ENCODE measurements at places on chromosomes 7 and 10.

DNA sequence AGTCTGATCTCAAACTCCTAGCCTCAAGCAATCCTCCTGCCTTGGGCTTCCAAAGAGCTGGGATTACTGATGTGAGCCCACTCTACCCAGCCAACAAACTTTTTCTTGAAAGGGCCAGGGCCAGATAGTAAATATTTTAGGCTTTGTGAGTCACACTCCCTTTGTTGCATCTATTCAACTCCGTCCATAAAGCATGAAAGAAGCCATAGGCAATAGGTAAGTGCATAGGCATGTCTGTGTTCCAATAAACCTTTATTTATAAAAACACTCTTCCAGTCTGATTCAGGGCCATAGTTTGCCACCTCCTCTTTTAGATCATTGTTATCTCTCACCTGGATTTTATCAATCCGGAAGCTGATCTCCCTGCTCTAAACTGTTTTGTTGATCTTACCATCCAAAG, 105.6 kb upstream of the BMPER start:
- no peak for DNase-seq

DNA sequence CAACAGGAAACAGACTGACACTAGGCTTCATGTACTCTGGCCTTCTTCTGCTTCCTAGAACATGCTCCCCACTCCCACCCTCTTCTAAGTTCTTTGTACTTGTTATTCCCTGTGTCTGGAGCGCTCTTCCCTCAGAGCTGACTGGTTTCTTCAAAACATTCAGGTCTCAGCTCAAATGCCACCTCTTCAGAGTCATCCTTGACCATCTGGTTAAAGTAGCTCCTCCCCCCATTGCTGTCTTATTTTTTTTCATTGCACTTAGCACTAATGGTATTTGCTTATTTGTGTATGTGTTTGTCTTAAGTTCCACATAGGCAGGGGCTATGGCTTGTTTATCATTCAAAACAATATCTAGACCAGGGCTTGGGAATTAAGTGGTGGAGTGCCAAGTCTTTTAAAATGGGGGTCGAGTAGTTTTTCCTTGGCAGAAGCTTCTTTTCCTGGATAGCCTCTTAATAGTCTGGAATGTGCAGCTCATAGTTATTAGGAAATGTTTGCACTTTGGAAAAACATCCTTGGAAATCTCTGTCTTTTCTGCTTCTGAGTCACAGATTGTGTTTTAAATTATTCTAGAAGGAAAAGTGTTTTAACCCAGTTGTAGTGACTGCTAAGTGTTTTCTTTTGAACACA, 60.0 kb downstream of the RALA start:
- no peak for DNase-seq

DNA sequence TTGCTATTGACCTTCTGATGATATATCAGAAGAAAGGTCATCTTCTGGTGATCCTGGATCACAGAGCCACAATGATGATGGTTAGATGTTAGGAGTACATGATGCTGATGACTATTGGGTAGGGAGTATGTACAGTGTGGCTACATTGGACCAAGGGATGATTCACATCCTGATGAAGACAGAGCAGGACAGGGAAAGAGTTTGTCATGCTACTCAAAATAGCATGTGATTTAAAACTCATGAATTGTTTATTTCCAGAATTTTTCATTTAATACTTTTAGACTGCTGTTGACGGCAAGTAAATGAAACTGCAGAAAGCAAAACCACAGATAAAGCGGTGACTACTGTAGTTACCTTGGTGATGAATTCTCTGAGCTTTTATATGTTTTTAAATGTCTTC, 397.3 kb downstream of the PPP1R3A start:
- DNase-seq: no peak

DNA sequence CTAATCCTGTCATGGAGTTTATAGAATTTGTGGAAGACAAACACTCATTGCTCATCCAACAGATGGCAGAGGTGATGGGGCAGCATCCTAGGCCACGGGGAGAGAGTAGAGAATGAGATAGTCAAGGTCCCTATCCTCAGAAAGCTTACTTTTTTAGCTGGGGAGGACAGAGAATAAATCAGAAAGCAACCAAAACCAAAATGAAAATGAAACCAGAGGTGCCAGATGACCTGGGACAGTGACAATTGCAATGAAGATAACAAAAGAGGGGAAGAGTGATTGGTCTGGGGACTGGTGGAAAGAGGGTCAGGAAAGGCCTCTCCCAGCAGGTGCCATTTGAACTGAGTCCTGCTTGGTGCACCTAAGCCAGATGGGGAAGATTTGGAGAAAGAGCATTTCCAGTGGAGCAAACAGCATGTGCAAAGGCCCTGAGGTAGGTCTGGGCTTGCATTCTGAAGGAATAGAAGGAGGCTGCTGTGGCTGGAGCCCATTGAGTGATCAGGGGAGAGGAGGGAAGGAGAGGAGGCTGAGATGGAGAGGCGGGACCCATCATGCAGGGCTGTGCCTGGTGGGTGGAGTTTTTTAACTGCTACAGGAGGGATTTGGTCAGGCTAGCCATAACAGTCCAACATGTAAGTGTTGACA, 164.1 kb downstream of the RPS24 start:
- no peak for DNase-seq

- no peak for DNase-seq
These were observed 46.4 kb upstream of the PARD3 start for GRCh38 chr10:34861293-34862021.

GRCh38 chr10:49109669-49110340, 5.5 kb downstream of the VSTM4 start:
- no peak for DNase-seq

DNA sequence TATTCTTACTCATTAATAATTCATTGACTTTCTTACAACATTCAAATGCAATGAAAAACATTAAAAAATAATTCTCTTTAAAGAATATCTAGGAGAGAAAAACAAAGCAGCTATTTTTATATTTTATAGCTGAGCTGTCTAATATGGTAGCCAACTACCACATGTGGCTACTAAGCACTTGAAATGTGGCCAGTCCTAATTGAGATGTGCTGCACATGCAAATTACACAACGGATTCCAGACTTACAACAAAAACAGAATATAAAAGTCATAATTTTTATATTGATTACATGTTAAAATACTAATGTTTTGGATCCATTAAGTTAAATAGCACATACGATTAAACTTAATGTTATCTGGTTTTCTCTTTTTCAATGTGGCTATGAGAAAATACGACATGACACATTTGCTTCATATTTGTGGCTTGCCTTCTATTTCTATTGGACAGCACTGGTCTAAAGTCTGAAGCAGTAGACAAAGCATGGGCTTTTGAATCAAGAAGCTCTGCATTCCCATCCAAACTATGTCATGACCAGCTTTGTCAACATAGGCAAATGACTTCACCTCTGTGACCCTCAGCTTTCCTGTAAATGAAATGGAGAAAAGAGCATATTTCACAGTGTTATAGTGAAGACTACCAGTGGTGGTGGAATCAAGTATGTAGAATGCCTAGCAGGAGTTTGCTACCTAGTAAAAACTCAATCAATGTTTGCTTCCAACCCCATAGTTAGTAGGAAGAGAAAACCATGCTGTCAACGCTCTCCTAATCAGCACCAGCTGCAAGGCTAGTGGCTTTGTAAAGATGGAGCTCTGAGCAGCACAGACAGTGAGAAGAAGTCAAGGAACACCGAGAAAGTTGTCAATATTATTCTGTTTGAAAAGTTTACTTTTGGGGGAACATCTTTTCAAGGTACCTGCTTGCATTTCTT, 37.1 kb upstream of the GDF10 start:
- no peak for DNase-seq

- DNase-seq: no peak
These were observed 743.0 kb downstream of the NRG3 start for GRCh38 chr10:82618007-82618406.

DNA sequence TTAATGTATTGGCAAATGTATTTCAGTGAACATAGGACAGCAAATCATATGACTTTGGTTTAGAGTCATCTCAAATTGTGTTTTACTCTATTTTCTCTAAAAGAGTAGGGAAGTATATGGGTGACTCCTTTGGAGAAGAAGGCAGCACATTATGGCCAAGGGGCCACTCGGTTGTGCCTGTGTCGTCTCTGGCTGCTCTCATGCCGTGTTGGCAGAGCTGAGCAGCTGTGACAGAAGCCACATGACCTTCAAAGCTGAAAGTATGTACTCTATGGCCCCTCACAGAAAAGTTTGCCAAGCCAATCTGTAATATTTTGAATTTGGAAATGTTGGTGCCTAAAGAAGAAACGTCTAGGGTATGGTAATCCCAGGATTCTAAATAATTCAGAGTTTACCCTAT, 47.5 kb downstream of the TASOR2 start:
- no peak for DNase-seq

GRCh38 chr7:53504914-53505313, 469.5 kb downstream of the POM121L12 start:
- no peak for DNase-seq

DNA sequence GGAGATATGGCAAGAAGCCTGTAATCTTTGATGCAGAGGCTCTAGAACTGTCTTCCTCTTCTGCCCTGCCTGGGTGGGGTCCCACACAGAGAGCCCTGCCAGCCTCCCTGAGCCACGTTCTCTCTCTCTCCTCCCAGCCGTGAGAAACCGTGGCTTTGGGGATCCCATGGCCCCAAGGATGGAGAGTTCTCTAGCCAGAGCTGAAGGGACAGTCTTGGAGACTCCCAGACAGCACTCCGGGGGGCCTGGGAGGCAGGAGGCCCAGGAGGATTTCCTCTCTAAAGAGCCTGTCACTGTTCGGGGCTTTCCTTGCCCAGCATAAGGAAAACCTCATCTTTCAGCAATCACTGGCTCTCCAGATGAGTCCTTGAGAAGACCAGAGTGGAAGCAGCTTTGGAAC, 227.1 kb downstream of the ARHGAP12 start:
- DNase-seq: no peak

GRCh38 chr7:33677556-33677955, 227.8 kb upstream of the BMPER start:
- no peak for DNase-seq

DNA sequence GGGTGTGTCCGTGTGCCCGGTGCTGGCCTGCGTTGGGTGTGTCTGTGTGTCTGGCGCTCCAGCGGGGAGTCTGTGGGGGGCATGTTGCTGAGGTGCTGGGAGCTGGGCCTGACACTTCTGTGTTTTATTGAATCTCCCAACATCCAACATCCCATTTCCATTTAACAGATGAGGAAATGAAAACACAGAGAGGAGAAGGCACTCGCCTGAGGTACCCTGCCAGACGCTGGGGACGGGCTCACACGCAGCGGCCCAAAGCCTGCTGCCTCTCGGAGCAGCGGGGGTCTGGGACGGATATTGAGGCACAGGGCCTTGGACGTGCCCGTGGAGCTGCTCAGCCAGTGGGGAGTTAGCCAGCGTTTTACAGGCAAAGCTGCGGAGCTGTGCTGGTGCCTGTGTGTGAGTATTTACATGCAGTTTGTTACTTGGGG, 133.9 kb downstream of the DNAJB6 start:
- DNase-seq: no peak

- no peak for DNase-seq
These were observed 1024.8 kb downstream of the LRMDA start for GRCh38 chr10:76456197-76456596.

DNA sequence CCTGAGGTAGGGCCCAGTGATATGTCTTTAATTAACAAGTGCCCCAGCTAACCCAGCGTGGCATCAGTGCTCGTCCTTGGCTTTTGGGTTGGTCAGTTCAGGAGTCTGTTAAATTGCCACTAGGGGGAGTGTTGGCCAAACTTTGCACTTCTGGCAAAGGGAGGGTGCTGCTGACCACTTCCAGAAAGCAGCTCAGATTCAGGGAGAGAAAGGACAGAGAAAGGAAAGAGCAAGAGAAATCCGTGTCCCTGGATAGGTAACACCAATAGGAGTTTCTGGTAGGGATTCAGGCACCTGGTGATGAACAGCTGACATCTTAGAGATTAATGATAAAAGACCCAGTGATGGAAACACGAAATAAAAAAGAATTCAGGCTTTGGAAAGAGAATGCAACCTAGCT, 243.1 kb upstream of the AOAH start:
- no peak for DNase-seq

DNA sequence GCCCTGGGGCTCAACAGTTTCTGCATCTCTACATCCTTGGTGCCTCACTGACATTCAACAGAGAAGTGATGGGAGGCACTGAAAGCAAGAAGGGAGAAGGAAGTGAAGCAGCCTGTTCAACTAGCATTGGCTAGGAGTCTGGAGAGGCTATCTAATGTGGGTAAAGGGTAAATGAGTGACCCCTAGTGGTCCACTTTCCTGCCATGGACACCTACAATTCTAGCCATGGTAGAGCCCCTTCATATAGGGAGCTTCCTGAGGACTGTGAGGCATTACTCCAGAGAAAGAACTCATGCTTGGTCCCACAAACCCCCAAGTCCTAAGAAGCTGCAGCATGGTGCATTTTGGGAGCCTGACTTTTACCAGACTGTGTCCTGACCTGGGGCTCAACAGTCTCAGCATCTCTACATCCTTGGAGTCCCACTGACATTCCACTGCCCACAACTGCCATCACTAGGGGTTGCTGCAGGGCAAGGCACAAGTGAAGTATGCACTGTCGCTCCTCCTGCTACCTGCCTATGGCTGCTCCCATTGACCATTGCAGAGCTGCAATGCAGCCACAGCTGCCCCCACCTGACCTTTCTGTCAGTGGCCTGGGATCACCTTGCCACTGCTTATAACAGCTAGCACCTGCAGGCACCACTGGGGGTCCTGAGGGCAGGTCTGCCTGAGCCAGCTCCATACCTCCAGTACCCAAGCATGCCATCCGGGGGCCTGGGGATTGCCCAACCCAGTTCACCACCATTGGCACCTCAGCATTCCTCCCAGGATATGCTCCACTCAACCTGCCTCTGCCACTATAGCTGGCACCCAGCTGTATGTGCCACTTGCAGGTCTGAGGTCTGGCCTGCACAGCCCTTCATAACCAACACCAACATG, 44.1 kb upstream of the CDK6 start:
- DNase-seq: no peak

DNA sequence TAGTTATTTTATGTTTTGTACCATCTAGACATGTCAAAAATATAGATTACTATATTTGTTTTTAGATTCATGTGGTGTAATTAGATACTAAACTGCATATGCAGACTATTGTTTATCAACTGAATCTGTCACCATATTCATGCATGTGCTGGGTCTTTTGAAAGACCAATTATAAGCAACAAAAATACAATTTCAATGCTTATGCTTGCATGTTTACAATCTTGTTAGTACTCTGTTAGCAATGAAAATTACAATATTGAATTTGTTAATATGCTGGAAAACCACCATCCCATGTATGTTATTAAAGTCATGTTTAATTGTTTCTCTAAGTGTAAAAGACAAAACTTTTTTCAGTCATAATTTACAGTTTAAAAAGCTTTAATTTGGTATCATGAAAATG, 140.9 kb downstream of the HGF start:
- DNase-seq: no peak

- DNase-seq: no peak
These were observed 9.4 kb downstream of the NPC1L1 start for GRCh38 chr7:44531421-44532380.

- DNase-seq: no peak
These were observed 31.8 kb upstream of the SRGN start for GRCh38 chr10:69056129-69056528.

DNA sequence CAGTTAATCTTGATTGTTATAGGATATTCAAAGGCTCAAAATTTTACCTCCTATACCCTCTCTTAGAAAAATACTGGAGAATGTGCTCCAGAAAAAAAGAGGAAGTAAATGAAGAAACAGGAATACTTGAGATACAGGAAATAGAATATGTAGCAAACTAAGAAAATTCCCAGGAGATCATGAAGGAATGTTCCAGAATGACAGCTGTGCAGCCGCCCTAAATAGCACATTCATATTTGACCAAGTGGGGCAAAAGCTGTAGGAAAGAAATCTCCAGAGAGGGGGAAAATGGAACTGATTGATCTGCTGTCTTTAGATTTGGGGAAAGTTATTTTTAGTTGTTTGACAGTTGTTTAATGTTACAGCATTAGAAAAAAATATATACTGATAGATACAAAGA, 46.2 kb upstream of the ZEB1 start:
- DNase-seq: no peak

All from anterior cingulate cortex (tissue), 58 donors.